ENCODE measurements at places on chromosomes 11 and 22.

DNA sequence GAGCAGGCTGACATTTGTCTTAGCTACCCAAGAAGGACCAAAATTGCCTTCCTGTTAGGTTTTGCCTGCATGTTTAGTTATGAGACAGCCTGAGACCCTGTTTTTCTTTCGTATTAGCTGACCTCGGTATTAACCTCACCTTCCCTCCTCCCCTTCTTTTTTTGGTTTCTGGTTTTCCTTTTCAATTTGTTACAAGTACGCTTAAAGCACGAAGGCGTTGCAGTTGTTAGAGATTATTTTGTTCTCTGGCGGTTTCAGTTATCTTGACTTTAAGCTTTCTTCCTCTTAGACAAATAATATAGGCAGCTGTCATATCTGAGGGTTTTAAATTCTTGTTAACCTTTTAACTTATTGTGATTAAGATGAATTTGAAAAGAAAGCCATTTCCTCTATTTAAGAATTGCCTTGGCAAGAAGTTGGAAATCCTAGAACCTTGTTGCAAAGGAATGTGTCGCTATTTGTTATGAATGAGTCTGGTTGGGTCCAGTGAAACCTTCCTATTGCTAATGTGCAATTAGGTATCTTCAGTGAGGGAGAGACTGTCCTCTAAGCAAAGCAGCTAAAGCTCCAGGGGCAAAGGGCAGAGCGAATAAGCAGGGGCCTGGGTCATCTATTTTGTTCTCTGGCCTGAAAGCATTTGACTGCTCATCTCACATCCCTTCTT lies 45.7 kb downstream of the PACS1 start:
- DNase-seq = no peak

DNA sequence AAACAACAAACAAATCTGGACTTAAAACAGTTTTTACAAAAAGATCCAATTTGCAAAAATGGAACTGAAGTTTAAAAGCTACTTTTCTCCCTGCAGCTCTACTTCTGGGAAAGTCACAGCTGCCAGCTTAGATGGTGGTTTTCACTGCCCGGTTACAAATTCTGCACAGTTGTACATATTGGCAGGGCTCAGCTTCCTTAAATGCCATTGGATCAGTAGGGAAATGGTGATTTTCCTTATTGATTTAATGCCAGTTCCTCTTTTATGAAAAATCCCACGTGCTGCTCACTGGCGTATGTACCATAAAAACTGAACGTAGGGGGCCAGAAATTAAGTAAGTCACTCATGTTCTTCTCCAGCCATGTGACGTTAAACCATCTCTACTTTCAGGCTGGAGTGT lies 22.8 kb downstream of the GRAP2 start:
- DNase-seq = no peak

GRCh38 chr11:111764621-111765020 lies 1.6 kb downstream of the PPP2R1B start:
- DNase-seq = no peak

DNA sequence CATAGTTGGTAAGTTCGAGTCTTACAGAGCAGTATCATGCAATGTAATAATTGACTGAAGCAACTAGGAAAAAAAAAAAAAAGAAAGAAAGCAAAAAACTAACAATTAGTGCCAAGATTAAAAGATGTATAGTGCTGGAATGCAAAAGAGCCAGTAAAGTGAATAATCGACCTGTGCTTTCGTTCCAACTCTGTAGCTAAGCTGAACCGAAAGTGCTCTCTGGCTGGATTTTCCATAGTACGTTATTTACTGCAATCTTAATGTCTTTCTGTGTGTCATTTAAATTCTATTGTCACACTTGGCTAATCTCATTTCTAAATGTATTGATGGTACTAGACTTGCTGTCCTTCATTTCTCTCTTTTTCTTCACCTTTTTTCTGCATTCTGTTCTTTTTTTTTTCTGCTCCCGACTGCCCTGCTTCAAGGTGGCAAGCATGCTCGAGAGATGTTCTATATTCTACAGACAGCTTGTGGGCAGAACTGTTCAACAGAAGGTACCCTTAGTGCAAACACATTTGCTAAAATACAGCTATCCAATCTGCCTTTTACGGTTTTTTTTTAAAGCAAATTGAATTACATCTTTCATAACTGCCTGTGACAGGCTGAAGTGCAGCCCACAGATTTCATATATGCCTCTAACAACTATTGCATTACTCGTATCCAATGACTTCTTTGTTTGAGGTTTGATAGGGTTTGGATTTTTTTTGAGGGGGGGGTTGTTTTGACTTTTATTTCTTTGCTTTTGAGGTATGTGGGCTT lies 204.2 kb upstream of the MTNR1B start:
- DNase-seq = no peak

DNA sequence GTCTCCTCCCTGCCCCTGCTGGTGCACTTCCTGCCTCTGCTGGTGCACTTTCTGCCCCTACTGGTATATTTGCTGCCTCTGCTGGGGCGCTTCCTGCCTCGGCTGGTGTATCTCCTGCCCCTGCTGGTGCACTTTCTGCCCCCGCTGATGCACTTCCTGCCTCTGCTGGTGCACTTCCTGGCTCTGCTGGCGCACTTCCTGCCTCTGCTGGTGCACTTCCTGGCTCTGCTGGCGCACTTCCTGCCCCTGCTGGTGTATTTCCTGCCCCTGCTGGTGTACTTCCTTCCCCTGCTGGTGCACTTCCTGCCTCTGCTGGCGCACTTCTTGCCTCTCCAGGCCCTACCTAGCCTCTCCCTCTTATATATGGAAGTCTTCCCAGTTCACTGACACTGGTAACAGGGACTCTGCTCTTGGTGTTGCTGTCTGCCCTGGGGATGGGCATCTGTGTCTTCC lies 10.1 kb downstream of the MTFP1 start:
- no peak for DNase-seq

DNA sequence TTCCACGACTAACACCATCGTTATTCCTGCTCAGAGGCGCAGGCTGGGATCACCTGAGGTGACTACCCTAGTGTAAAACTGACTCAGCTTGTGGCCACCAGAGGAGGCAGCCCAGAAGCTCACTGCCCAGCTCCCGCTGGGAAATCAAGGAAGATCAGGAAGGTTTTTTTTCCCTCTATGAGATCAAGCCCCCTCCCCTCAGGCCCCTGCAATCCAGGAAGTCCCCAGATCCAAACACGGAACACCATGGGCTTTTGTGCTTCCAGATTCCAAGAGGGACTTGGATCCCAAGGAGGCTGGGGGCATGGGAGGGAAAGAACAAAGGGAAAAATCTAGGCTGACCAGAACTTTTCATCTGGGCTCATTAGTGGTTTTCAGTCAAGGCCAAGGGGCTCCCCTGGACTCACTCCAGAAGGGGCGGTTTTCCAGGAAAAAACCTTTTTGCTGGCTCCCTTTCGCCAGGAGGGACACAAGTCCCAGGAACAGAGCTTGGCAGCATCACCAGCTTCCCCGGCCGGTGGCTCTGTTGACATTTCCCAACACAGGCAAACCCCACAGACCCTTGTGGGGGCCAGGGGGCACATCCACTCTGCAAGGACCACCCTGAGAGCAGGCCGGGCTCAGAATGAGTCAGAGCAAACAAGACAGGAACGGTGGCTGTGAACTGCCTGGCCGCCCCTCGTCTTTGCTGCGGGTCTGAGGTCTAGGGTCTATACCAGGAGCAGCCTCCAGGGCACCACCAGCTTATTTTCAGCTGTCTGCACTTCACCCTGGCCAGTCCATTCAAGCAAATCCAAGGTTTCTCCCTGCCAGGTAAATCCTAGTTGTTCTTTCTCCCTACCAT lies 36.8 kb downstream of the MYH9 start:
- no peak for DNase-seq

GRCh38 chr22:48394787-48395186 lies 1432.9 kb downstream of the BRD1 start:
- DNase-seq = no peak

DNA sequence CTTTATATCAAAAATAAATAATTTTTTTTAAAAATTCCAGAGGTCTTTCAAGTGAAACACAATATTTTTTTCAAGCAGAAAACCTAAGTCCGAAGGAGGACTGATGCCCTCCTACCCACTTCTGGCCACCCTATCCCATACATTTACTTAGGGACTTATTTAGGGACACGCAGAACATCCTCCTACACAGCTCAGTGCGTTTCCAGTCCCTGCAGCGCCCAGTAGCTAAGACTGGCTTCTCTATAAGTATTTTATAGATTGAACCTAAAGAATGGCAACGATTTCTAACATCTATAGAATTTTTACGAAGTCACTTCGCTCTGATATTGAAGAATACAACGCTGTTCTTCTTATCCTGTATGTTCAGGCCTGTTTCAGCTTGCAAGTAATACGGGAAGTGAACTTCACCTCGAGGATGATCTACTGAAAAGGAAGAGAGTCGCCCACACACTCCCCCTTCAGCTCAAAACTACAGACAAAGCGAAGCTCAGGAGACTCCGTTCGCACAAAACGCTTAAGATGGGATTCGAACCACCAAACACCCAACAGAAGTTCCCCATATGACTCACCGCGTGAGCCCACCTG lies 328 bp downstream of the CHEK2 start:
- DNase-seq = no peak

DNA sequence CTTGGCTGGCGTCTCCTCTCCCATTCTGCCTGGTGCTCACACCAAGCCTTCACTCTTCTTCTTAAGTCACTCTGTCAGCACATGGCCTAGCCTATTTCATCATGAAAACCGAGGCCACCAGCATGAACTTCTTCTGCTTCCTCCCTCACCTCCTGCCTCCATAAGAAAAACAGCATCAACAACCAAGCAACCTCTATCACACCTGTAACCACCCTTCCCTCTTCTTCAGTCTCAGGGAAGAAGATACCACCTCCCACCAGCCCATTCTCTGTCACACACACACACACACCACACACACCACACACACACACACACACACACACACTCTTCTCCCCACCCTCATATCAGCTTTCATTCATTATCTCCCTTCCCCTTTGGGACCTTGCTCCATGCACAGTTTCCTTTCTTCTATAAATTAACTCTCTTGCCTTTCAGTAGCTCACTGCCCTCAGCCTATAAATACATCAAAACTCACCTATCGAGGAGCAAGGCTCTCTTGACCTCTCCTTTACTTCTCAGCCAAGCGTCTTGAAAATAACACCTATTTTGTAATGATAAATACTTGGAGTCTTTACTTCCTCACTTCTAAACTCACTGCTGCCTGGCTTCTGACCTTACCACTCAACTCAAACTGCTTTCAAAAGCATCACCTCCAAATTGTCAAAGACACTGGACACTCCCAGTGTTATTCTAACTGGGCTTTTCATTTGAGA lies 36.6 kb downstream of the SC5D start:
- no peak for DNase-seq

DNA sequence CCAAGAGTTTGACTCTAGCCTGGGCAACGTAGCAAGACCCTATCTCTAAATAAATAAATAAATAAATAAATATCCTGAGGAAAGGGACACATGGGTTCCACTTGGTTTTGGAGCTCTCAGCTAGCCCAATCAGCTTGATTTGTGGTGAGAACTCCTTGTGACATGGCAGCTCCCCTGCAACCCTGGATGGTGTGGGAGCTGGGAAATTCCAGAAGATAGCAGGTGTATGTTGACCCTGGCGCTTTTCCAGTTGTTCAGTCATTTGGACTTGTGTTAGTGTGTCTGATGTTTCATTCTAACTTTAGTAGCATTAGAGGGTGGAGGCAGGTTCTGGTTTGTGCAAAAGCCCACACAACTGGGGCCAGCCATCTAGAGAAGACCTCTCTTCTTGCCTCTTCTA lies 148.5 kb upstream of the NCAM1 start:
- no peak for DNase-seq

GRCh38 chr22:43821606-43822425 lies 9.7 kb upstream of the EFCAB6 start:
- no peak for DNase-seq

DNA sequence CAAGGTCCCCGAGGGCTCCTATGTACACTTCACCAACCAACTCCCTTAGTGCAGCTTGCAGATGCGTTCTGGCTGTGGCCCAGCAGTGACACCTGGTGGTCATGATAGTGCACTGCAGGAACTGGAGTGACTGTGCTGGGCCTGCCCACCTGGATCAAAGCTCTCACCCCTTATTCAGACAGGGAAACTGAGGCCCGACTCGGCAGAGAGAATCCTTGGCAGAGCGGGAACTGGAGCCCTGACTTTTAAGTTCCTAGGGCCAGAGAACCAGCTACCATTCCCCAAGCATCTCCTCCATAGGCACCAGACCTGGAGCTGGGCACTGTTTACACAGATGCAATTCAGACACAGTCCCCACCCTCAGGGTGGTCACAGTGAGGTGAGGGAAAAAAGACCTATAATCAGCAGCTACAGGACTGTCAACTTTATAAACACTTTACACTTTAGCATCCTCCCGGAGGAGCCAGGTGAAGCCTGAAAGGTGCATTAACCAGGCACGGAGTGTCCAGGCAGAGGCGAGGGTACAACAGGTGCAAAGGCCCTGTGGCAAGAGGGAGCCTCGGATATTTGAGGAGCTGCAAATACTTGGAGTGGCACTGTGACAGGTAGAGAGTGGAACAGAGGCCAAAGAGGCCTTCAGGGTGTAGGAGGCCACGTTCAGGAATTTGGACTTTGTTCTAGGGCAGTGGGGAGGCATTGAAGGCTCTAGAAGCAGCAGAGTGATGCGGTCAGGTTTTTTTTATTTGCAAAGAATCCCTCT lies 22.0 kb downstream of the RHBDD3 start:
- peak; percentile 29 for DNase-seq

DNA sequence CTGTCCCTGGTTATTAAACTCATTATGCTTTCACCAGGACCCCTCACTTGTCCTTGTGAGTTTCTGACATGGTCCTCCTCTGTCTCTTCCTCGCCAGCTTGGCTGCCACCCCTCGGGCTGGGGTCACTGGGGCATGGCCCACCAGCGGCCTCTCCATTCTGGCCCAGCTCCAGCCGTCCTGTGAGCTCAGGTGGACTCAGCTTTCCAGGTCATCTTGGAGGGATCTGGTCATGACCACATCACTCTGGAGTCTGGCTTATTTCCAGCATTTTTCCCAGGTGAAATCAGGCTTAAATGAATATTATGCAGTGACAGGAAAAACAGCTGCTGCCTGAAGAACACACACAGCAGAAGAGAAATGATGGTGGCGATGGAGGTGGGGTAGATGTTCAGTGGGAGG lies 224.5 kb downstream of the ADAMTS15 start:
- DNase-seq = no peak

- no peak for DNase-seq
Measured at GRCh38 chr11:1727096-1727690, 23.2 kb downstream of the IFITM10 start.

- no peak for DNase-seq
Measured at GRCh38 chr11:825366-826226, 2.1 kb upstream of the CRACR2B start.

DNA sequence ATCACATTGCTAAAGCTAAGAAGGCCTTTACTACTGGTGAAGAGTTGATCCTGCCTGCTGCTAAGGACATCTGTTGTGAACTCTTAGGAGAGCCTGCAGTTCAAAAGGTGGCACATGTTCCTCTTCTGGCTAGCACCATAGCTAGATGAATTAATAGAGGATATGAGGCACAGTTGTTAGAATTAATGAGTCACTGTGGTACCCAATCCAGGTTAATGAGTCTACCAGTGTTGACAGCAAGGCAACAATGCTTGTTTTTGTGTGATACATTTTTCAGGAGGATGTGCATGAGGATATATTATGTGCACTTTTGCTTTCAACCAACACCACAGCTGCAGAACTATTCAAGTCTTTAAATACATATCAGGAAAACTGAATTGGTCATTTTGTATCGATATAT lies 12.0 kb downstream of the C11orf58 start:
- no peak for DNase-seq

GRCh38 chr11:72702577-72703241 lies 28.5 kb upstream of the PDE2A start:
- no peak for DNase-seq

All from AG04450 (cell line).